Epithelial cell of proximal tubule (primary cell): ENCODE measurements at places on chromosomes 11 and 22.

GRCh38 chr11:77636731-77637344 lies 756 bp downstream of the CLNS1A start:
- DNase-seq, result no peak

DNA sequence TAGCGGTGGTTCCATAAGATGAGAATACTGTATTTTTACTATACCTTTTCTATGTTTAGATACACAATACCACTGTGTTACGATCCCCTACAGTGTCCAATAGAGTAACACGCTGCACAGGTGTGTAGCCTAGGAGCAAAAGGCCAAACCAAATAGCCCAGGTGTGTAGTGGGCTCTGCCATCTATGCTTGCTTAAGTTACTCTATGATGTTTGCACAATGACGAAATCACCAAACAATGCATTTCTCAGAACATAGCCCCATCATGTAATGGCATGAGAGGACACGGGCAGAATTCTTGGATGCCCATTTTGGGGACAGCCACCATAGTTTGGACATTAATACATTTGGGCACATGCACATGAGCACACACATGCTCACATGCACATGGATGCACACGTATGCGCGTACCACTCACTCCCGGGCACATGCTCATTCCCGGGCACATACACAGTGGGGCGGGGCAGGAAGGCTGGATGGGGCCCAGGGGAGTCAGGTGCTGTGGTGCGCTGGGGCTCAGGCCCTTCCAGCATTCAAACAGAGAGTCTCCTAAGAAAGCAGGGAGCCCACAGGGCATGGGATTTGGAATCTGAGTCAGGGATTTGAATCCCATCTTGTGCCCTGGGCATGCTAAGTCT lies 51.1 kb downstream of the RTN4R start:
- no peak for DNase-seq

DNA sequence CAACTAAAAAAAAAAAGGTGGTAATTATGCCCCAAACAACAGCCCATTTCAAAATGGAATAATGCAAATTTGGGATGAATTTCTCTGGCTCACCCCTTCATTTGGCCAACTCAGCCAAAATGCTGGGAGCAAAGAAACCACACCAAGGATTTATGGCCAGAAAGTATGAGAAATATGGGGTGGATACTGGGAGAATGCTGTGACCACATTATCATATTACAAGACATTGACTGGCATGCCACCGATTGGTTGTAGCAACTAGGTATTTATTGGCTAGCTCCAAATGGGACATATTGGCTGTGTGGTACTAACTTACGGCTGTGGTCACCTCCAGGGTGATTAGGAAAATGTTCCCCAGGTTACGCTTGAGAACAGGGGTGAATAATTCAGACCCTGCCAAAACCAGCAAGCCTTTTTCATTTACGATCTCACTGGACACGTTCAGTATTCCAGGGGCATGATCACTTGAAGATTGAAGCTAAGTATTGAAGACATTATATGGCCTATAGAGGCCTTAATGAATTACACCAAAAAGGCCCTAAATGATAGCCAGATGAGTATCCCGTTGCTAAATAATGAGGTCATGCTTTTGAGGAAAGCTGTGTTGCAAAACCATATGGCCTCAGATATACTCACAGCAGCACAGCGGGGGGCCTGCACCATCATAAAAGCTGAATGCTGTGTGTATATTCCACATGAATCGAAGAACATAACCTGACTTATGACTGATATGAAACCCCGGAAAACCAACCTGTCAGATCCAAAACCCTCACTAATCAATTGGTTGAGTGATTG lies 3.8 kb upstream of the FDX1 start:
- no peak for DNase-seq

DNA sequence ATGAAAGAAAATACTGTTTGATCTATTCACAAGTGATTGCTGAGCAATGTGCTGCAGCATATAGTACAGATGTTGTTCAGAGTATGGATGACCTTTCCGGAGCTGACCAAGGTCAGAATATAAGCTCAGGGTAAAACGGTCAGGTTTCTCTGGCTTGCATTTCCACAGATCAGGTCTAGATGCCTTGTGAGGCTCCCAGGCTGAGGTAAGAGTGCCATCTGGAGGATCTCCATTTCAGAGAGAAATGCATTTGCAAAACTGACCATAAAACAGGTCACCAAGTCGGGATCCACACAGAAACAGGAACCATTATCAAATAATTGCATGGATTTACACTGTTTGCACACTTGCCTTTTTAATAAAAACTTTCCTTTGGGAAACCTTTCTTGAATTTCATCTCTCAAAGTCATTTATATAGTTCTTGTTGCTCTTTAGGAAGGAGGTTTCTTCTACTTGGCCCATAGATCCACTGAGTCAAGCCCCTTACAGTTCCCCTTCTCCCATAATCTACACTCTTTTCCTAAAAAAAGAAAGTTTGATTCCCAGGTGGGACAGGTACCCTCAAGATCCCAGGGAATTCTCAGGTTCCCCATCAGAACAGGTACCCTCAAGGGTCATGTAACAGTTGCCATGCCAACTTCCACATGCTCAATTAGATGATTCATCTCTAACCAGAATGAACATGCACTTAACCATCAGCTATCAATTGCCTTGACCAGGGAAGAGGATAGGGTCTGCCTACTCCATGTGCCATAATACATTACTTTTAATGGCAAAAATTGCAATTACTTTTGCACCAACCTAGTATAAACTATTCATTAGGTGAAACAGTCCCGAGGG lies 25.0 kb upstream of the TMPRSS5 start:
- peak; percentile 22 for DNase-seq

DNA sequence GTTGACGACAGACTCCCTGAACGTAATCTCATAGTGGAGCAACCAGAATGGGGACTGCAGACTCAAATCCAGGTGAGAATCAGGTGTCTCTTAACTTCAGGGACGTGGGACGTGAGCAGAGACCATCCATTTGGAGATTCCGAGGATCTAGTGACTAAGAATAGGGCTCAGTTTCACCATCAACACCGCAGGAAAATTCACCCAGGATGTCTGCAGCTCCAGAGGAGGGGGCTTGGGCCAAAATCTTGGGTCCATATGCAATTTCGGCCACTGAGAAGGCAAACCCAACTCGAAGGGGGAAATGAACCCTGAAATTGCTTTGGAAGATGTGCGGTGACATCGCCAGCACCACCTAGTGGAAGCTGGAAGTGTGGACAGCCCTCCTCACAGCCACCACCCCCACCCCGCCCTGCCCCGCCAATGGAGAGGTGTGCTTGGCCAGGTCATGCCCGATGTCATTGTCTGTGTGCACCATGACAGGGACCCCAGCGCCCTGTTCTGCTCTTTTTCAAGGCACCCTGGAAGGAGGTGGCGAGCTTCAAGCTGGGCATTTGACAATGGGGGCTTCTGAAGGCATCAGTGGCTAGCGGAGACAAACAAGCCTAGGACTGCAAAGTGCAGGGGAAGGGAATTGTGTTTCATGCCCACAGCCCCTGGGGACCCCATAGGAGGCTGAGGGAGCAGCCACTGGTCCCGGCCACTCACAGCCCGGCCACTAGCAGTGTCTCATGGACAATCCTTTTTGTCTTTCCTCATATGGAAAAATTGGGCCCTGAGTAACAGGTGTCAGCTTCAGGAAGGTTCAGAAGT lies 24.8 kb downstream of the APOL1 start:
- DNase-seq, result no peak

- no peak for DNase-seq
These were observed 3.9 kb upstream of the OR4C6 start for GRCh38 chr11:55658031-55658573.

DNA sequence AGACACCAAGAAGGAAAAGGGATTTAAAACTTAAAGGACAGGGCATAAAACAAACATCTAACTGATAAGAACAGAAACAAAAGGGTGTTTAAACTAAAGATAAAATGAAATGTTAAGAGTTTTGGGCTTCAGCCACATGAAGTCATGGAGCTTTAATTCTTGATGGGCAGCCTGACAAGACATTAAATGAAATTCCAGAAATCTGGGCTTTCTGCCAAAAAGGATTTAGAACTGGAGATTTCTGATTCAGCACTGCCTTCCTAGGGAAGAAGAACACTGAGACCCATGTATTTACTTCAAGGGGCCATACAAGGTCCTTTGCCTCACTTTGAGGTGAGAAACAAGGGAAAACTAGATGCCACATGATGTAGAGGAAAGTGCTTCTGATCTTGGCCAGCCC lies 355.9 kb upstream of the RAG2 start:
- DNase-seq, result no peak

GRCh38 chr11:62012832-62013461 lies 45.5 kb upstream of the FTH1 start:
- peak; percentile 93 for DNase-seq

DNA sequence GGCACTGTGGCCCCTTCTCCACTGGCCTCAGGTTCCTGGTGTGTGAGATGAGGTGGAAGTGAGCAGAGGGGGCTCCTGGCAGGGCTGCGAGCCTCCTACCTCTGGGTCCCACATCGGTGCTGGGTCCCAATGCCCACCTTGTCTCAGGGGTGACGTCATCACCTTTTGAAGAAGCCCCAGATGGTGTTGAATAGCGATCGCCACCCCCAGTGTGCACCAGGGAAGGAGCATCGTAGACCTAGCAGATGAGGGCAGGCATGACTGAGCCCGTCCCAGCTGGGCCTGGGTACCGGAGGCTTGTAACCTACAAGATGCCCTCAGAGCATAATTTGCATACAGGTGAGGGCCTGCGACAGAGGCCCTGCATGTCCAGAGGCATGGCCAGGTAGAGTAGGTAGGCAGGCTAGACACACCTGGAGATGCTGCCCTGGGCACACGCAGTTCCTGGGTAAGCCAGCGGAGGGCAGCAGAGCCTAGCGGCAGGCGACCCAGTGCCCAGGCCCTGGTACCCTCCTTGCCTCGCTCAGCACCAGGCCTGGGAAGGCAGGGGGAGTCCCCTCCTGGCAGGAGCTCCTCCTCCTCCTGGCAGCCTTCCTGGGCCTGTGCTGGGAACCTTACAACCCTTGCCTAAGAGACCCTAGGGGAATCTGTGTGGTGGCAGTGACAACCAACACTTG lies 52.5 kb downstream of the TPCN2 start:
- DNase-seq, result no peak

DNA sequence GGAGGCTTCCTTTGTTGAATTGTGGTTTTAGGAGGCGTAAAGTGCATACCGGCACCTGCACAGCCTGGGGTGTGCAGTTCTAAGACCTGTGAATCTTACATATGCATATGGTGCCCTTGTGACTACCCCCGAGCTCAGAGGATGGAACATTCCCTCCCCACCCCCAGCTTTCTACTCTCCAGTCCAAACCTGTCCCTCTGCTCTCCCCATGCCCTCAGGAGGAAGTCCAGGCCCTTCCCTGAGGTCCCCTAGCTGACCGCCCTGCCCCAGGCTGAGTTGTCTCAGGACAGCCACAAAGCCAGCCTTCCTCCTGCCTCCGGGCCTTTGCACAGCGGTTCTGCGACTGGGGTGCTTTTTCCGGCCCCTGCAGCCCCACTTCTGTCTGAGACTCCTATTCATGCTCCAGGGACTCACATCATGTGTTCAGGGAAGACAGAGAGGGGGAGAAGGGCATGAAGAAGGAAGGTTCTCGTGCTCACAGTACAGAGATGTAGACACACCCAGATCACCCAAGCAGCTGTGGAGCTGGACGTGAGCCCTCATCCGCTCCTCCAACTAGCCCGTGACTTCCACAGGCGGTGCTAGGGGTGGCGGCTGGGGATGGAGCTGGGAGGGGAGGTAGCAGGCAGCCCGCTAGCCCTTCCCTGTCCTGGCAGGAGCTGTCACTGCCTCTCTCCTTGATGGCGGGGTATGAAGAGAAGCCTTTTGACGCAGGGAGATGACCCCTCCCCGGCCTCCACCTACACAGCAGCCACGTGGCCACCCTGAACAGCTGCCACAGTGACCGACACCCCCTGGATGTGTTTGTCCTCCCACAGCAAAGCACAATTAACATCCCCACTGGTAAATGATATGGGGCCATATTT lies 50.8 kb downstream of the FLRT1 start:
- DNase-seq, result no peak

GRCh38 chr11:85988780-85989179 lies 80.1 kb downstream of the PICALM start:
- no peak for DNase-seq

GRCh38 chr11:69419662-69420395 lies 61.6 kb upstream of the LINC01488 start:
- no peak for DNase-seq

DNA sequence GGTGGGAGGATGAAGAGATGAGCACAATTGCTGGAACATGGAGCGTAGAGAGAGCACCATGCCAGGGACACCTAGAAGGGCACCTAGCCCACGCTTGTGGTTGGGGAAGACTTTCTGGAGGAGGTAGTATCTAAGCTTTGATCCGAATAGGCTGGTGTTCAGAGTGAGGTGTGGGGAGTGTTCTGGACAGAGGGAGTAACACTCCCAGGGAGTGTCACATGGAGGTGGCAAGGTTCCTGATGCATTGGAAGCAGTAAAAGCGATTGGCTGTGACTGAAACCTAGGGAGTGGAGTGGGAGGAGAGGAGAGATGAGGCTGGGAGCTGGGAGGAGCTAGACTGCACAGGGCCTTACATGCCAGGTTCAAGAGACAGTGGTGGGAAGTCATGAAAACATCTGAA lies 188.0 kb upstream of the NCAM1 start:
- DNase-seq, result no peak

- DNase-seq, result no peak
These were observed 33.6 kb downstream of the TRMU start for GRCh38 chr22:46368871-46369715.

- no peak for DNase-seq
These were observed 33.1 kb upstream of the CBX7 start for GRCh38 chr22:39185601-39186012.

DNA sequence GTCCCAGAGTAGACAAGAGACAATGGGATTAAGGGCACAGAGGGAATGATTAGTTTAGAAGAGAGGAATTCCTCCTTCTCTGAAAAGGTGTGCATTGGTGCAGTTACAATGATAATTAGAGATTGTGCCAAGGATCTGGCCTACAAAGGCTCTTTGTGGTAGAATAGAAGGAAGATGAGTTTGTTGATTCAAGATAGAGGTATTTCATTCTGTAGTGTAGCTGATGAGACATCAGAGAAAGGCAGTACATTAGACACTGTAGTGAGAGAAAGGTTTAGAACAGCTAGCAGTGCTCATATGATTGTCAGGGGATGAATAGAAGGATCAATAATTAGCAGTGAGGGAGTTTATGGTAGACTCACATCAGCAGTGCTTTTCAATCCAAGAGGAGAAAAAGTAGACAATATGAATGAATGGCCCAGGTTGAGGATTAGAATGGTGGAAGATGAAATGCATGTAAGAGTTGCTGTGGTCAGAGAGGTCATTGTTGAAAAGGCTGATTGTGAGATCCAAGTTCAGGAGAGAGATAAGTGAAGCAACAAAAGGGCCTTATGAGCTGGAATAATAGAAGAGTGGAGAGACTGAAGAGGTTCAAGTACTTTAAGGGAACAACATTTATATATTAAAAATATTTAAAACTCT lies 28.9 kb downstream of the SIK2 start:
- no peak for DNase-seq

DNA sequence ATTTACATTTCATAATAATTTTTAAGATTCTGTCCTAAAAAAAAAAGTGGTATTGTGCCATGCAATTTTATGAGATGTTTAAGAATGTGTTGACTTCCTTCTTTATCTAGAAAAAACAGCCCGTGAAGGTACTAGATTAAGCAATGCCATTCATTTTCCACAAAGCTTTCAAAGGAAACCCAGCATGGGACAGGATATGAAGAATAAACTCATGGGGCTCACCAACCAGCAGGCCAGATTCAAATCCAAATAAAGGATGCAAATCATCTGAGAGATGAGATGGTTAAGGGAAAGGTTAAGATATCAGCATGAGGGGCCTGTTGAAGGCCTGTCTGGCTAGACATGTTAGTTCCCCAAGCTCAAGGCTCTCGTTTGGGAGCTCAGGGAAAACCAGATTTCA lies 199.1 kb downstream of the SWAP70 start:
- DNase-seq, result no peak
